ENCODE measurements at places on chromosomes 5 and 9.

DNA sequence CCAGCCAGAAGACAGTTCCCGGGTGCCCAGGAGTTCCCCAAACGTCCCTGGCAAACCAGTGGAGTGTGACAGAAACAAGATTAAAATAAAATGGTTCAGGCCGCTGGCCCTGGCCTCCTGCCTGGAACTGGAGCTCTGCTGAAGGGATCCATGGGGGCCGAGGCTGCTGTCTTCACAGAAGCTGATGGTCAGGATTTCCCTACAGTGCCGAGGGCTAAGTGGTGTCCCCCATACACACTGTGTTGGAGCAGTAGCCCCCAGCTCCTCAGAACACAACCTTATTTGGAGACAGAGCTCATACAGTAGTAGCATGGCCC is 55.9 kb downstream of the MRPL36 start:
- DNase-seq: no peak

- no peak for DNase-seq
These were observed 191.7 kb downstream of the CDK5RAP2 start for GRCh38 chr9:120388003-120388855.

- DNase-seq: no peak
These were observed 50.8 kb downstream of the MRPL36 start for GRCh38 chr5:1748845-1749244.

DNA sequence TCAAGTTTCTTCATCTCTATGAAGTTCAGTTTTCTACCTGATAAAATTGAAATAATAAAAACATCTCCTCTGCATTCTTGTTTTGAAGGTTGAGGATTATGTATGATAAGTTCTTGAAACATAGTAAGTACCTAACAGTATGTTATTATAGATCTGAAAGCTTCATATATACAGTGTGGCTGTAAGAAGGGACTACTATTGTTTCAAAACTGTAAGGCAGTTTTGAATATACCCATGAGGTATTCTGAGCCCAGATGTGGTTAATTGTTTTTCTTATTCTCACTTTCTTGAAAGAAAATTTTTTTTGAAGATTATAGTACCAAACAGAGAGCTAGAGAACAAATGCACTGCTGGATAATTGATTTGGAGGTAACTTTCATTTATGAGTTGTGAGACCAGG is 383.2 kb downstream of the CHSY3 start:
- DNase-seq: no peak

- DNase-seq: no peak
These were observed 374.7 kb upstream of the GRIN3A start for GRCh38 chr9:102113191-102113590.

- no peak for DNase-seq
These were observed 16.8 kb upstream of the ATP6V1G1 start for GRCh38 chr9:114570742-114571141.

DNA sequence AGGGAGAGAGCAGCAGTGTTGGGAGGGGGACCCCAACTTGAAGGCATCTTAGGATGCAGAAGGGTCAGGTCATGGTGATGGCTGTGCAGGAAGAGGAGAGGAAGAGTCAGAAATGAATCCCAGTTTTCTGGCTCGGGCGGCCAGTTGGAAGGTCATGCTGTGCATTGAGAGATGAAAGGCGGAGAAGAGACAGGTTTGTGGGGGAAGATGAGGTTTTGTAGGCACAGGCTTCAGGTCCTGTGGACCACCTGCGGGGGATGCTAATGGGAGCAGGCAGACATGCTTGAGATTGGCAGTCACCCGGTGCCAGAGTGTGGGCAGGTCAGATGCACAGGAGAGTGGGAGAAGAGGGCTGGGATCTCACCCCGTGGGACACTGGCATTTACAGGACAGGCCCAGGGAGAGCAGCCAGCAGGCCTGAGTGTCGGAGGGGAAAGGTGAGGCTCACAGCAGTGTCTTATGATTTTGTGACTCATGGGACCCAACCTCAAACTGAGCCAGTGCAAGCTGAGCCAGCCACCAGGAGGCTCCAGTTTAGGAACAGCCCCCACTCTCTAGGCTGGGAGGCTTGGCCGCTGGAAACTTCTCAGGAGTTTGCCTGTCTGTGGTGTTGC is 17.5 kb downstream of the STXBP1 start:
- DNase-seq: no peak

- DNase-seq: no peak
These were observed 111.2 kb downstream of the UNC13B start for GRCh38 chr9:35272989-35273388.

- no peak for DNase-seq
These were observed 18.7 kb downstream of the RMI1 start for GRCh38 chr9:83999141-83999918.

GRCh38 chr9:121857928-121858327 is 206.5 kb downstream of the DAB2IP start:
- no peak for DNase-seq

DNA sequence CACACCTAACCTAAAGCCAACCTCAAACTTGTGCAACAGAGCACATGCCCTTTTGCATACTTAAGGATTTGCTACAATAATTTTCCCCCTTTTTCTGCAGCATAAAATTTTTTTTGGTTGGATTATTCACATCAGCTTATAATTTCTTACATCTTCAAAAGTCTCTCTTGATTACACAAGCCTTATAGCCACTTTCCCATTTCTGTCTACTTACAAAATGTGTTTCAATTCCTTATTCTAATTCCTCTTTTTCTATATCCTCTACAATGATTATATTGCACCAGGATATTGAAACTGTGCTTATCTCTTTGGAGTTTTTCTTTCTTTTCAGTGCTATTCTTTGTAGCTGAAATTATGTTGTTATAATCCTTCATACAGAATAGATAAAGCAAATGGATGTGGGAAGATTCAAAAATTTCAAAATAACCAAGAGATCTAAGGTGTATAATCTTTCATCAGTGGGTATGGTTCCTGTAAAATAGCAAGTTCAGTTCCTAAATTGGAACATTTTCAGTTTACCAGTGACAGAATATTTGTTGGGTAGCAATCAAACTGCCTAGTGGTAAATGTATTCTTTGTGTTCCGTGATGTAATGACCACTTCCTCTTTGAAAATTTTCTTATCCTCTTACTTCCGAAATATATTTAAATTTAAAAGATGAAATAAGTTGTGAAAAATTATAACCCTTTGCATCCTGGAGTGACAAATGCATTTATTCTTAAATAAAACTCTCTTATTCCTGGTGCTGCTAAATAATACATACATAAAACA is 386.8 kb upstream of the CHD1 start:
- DNase-seq: no peak

DNA sequence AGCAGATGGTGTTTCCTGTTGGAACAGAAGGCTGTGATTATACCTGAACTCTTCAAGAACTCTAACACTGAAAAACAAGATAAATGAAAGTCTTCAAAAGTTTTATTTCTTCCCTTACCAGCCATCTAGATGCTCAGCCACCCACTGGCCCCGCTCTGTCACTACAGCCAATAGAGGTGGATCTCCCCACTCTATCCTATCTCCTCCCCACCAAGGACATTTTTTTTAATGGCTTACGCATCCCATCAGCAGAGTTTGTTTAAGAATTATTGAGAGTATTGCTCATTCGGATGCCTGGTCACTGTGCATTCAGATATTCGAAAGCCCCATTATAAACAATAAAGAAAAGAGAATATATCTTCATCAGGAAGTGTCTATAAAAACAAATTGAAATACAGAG is 159.4 kb downstream of the RASEF start:
- DNase-seq: no peak

- no peak for DNase-seq
These were observed 11.5 kb upstream of the F2RL1 start for GRCh38 chr5:76807296-76807695.

DNA sequence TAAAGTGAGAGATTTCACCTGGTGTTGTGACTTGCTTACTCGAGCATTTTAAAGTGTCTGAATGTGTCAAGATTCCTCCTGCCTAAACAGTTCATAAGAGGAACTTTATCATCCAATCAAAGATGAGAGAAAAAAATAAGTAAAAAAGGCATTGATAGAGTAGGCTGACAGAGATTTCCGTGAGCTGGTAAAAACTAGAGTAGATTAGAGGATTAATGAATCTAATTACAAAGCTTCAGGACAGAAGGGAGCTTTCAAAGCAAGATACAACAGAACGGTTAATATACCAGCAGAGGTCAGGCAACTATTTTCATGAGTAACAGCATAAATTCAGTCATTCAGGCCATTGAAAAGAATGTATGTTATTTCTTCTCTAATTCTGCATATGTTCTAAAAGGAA is 91.5 kb downstream of the ADAMTS6 start:
- DNase-seq: no peak

DNA sequence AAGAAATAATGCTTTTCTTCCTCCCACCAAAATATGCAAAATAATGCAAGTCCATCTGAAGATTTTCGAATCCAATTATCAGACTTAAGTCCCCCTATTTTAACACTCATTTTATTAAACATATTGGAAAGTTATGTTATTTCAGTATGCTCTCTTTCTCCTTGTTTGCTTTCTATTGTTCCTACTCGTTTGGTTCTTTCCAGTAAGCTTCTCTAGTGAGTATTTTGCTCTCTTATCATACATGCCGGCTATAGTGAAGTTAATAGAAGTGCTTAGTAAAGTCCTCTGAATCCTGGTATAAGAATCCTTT is 517 bp downstream of the ALDH1A1 start:
- DNase-seq: no peak

DNA sequence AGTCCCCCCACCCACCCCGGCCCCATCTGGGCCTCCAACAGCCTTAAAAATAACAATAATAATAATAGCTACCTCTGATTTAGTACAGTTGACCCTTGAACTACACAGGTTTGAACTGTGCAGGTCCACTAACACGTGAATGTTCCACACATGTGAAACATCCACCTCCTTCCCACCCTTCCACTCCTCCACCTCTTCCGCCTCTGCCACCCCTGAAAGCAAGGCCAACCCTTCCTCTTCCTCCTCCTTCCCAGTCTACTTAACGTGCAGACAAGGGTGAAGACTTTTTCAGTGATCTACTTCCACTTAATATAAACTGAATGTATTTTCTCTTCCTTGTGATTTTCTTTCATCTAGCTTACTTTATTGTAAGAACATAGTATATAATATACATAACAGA is 10.8 kb downstream of the PDGFRB start:
- no peak for DNase-seq

GRCh38 chr9:124941679-124942561 is 1.0 kb upstream of the GOLGA1 start:
- DNase-seq: no peak

GRCh38 chr5:39176759-39177630 is 42.4 kb downstream of the FYB1 start:
- no peak for DNase-seq

GRCh38 chr5:169805527-169805934 is 168.5 kb downstream of the DOCK2 start:
- DNase-seq: no peak

GRCh38 chr9:33698267-33698666 is 97.1 kb upstream of the PRSS3 start:
- no peak for DNase-seq

DNA sequence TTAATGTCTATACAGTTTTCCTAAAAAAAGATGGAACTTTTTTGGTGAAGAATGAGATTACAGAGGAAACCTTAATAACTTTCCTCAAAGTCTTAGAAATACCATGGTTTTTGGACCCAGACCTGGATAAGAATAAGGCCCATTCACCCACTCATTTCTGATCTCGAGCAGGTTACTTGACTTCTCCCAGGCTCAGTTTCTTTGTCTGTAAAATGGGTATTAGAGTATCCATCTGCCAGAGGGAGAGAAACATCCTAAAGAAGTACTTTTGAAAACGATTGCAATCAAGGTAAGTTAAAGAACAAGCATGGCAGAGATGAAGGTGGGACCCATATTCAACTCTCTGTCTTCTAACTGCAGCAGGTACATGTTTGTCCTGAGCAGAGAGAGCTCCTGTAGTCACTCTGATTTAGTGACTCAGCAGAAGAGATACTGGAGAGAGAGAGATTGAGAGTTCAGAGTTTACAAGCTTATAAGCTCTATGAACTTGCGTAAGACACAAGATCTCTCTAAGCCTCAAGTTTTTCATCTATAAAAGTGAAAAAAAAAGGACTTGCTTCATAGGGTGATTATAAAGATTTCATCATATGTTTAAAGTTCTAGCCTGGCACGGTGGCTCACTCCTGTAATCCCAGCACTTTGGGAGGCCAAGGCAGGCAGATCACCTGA is 379.4 kb upstream of the SGCD start:
- DNase-seq: no peak

GRCh38 chr5:130912088-130912487 is 253.0 kb downstream of the HINT1 start:
- peak; percentile 0 for DNase-seq

- DNase-seq: no peak
These were observed 21.8 kb downstream of the GOLGA2 start for GRCh38 chr9:128253991-128254346.

DNA sequence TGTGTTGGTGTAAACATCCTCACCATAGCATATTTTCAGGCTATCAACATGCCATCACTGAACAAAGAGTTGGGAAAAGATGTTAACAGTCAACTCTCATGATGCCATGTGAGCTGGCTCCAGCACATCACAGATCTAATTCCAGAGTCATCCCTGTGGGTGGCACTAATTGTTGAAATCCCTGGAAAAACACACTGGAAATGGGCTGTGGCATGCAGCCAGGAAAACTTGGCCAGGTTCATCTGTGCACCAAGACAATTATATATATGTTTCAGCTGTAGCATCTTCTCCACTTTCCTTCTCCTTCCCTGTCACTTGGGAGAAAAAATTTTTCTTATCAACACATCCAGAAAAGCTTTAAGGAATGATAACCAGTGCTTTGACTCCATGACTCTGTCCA is 313.7 kb downstream of the TRIM32 start:
- no peak for DNase-seq

DNA sequence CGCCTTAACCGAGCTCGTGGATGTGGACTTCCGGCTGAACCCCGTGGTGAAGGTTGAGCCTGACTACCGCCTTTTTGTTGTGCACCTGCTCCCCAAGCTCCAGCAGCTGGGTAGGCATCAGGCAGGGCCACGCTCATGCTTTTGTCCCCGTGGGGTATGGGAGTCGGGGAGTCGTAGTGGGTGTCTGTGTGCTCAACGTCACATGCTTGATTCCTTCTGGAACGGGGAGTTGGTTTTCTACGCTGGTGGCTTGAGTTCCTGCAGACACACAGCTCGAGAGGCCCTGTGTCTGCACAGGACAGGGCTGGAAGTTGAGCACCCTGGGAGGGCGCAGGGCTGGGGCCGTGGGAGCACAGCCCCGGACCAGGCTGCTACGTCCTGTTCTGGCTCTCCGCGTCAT is 8.0 kb downstream of the CEP72 start:
- DNase-seq: no peak

Data from non-pigmented ciliary epithelial cell (primary cell).